Stimulated activated CD4-positive, alpha-beta T cell treated with anti-CD3 and anti-CD28 coated beads, TNF-alpha, amount 100 ng/mL, for 4 hours (primary cell): ENCODE measurements at places on chromosomes 11 and 22.

- no peak for DNase-seq
Observed at GRCh38 chr11:2256951-2257700, 13.3 kb downstream of the ASCL2 start.

- no peak for DNase-seq
Observed at GRCh38 chr11:11743216-11743615, 98.6 kb upstream of the USP47 start.

- no peak for DNase-seq
Observed at GRCh38 chr11:133687781-133688180, 155.5 kb upstream of the OPCML start.

- no peak for DNase-seq
Observed at GRCh38 chr11:5887172-5887571, 5.8 kb upstream of the OR52E5 start.

DNA sequence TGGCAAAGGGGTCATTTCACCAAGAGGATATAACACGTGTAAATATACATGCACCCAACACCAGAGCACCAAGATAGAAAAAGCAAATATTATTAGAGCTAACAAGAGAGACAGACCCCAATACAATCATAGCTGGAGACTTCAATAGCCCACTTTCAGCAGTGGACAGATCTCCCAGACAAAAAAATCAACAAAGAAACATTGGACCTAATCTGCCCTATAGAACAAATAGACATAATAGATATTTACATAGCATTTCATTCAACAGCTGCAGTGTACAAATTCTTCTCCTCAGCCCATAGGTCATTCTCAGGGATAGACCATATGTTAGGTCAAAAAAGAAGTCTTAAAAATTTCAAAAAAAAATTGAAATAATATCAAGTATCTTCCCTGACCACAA lies 312.8 kb downstream of the TTC28 start:
- no peak for DNase-seq

DNA sequence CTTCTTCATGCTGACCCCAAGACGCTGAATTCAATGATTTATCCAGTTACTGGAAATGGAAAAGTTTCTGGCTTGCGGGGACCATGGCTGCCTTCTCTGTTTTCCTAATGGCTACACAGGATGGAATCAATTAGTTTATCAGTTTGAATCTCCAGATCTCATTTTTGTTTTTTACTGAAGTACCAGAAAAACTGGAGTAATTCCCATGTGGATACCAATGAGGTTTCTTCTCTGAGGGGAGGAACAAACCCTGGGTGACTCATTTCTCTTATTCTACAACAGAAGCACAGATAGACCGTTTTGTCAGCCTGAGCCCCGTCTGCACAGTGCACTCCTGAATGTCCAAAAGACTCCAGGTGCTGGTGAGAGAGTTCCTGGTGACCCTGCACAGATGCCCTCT lies 3.4 kb downstream of the ZNF195 start:
- no peak for DNase-seq

DNA sequence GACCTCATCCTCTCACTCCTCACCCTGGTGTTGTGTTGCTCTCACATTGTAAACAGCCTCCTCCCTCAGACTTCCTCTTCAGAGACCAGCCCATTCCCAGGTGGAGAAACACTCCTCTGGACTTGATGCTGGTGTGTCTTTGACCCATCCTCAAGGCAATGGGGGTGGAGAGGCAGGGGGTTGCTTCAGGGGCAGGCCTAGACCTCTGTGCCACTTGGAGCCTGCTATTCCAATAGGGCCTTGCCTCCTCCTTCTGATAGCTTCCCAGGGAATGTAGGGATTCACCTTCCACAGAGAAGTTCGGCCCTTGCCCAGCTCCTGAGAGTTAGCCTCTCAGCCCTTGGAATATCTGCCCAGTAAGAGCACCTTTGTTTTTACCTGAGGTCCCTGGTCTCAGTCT lies 606.6 kb upstream of the CADM1 start:
- no peak for DNase-seq

DNA sequence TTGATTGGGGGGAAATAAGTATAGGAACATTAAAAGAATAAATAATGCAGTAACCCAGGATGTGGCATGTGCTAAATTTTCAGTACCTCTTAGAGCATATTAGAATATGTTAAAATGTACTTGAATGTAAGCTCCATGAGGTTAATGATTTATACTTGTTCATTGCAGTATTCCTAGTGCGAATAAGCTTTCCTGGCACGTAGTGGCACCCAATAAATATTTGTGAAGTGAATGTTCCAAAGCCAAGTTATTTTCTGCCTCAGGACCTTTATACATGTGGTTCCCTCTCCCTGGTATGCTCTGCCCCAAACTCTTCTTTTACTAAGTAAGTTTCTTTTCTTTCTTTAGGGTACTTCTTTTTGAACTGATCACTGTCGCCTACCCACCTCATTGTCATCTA lies 118.8 kb downstream of the DBX1 start:
- no peak for DNase-seq

GRCh38 chr11:119447664-119448242 lies 24.8 kb upstream of the THY1 start:
- no peak for DNase-seq

- DNase-seq: no peak
Observed at GRCh38 chr11:58647141-58647699, 24.8 kb downstream of the CNTF start.

GRCh38 chr11:74450318-74450717 lies 17.0 kb downstream of the KCNE3 start:
- no peak for DNase-seq

- DNase-seq: no peak
Observed at GRCh38 chr11:121472312-121472711, 19.5 kb upstream of the SORL1-AS1 start.

DNA sequence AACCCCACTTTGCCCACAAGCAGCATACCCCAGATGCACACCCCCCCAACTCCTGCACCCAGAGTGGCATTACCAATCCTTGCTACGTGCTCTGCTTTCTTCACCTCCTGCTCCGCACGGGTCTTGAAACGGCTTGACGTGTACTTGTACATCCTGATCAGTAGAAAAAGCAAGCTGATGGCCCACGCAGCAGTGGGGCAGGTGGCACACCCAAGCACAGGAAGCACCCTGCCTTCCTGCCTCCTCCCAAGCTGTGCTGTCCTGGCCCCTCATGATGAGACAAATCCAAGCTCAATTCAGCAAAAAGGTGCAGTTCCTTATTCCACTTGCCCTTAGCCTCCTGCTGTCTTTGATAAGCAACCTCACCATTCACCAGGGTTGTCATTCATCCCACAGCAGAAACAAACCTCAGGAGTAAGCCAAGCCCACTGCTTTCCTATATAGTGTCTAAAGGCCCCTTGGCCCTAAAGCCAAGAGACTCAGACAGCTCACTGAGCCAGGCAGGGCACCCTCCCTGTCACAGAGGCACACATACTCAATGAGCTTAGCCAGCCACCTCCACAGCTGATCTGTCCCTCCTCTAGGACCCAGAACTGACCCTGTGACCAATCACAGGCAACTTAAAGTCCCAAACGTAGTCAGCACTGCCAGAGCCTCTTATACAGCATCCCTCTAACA lies 27.8 kb downstream of the MORC2 start:
- DNase-seq: peak; percentile 21

DNA sequence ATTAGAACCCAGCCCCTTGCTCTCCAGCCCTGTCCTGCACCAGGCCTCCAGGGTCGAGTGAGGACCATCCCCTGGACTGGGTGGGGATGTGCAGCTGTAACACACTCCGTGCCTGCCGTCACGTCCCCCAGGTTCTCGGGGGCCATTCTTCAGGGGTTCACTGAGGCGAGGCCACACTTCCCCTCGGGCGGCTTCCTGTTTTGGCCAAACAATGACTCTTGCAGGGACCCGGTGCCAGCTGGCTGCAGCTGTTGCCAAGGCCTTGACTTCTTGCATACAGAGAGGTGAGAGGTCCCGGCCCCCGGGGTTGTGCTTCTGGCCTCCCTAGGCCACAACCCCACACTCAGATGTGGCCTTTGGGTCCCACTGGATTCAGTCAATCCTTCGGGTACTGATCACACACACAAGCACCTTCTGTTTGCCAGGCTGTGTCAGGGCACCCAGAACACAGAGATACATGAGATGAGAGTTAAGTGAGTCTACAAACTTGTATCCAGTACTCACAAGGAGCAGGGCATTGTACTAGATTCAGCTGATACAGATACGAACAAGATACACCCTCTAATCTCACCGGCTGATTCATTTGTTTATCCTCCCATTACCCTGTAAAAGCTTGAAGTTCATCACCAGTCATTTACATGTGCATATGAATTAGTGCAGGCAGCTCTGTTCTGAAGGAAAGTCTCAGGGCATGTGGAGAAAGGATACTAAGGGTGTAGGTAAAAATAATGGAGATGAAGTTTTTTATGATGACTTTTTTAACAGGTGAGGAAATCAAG lies 32.9 kb downstream of the LRRC32 start:
- no peak for DNase-seq

GRCh38 chr11:131817687-131818188 lies 447.3 kb downstream of the NTM start:
- DNase-seq: no peak

- no peak for DNase-seq
Observed at GRCh38 chr11:30935861-30936260, 349.7 kb upstream of the MPPED2 start.

GRCh38 chr11:82889133-82890001 lies 10.9 kb downstream of the PRCP start:
- DNase-seq: no peak

DNA sequence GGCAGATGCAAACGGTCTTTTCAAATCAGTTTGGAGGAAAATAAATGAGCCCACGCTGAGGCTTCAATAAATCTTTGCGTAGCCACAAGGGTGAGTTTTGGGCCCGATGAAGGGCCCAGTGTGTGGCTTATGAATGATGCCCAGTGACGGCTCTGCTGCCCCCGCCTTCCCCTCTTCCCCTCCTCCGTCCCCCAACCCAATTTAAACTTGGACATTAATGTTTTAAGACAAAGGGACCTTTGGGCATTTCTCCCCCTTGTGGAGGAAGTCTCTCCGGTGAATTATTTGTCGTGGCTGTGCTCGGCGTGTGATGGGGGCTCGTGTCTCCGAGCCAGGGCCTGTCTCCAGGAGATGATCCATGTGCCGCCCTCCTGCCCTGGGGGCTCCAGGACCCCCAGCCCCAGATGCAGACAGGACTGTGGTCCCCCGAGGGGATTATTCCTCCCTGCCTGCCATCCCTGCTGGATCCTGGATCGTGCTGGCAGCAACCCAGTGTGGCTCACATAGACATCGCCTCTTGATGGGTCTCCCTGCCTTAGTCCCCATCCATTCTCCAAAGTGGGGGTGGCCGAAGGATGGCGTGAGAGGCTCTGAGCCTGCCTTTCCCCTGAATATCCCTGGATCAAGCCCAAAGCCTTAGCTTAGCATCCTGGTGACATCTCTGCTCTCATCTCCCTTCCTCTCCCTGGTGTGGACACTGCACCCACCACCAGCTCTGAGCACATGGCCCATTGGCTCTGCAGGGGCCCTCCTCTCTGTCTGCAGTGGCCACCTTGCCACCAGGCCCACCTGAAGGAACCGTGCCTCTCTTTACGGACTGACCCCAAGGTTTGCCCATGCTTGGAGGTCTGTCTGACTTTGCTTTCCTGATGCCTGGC lies 56.4 kb downstream of the SMIM38 start:
- no peak for DNase-seq

DNA sequence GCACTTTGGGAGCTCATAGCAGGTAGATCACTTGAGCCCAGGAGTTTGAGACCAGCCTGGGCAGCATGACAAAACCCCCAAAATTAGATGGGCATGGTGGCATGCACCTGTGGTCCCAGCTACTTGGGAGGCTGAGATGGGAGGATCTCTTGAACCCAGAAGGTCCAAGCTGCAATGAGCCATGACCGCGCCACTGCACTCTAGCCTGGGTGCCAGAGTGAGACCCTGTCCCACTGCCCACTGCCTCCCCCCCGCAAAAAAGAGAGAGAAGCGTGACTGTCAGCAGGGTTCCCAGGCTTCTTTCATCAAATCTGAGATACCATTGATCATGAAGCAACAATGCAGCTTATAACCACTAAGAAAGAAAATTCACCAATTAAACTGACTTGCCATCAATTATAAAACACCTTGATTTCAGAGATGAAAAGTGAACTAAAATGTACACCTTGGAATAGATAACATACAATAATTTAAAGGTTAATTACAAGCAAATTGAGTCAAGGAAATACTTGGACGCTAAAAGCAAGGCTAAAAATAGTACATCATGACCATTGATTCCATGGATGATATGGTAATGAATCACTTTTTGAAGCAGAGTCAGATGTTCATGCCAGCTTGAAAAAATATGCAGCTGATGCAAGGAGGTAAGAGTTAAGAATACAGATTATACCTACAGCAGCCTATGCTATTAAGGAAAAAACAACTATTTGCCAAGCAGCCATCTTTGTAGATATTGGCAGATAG lies 90.8 kb upstream of the ALKBH3 start:
- DNase-seq: no peak

DNA sequence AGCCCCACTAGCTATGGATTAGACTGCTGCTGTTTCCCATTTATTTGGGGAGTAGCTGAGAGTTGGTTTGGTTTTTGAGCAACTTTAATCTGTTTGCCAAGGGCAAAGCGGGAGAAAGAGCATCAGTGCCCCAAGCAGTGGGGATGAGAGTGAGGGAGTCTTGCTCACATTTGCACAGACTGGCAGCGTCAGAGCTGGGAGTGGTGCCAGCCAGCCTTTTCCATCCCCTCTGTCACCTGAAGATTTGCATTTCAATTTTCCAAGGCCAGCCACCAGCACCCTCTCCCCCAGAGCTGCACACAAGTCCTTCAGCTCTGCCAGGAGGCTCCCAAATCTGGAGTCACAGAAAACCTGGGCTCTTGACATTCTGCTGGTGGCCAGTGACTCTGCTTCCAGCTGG lies 21.0 kb upstream of the UVRAG start:
- no peak for DNase-seq

GRCh38 chr11:57464539-57465181 lies 4.3 kb downstream of the RTN4RL2 start:
- no peak for DNase-seq

- no peak for DNase-seq
Observed at GRCh38 chr11:30635401-30635989, 49.3 kb upstream of the MPPED2 start.

GRCh38 chr11:128036556-128037093 lies 550.7 kb downstream of the ETS1 start:
- no peak for DNase-seq

DNA sequence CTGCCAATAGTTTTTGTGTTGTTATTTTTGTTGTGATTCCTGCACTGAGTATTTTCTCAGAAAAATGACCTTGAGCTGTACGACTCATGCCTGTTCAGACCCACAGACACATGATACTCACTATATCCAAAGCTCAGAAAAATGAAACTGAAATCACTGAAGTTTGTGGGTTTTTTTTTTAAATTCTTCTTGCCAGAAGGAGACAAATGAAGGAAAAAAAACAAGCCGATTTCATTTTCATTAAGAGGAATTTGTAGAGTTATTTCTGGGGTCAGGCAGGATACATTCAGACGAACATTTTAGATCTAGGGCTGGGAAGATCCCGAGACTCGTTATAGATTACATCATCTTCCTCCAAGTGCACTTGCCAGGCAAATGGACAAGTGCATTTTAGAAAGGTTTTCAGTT lies 60.4 kb downstream of the BMAL1 start:
- no peak for DNase-seq

DNA sequence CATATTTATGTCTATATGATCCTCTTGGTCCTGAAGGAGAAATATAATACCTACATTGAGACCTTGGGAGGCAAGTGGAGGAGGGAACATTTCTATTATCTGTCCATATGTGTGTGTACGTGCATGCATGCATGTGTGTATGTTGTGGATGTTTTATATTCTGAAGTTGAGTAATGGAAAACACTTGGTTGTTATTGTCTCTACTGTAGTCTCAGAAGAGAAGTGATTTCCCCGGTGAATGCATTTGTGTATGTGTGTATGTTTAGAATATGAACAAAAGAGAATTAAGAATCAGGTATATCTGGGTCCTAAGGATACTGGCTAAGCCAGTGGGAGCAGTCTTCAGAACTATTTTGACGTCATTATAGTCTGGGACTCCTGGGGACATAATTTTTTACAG lies at the start of gene OR52N1:
Gene OR52N1 (minus strand): TSS at position 101 of the 400 bp plus-strand sequence. CDS start 2,449 bp downstream, outside the sequence.
- no peak for DNase-seq
